ENCODE measurements at places on chromosomes 1 and 21. TPM values are rescaled to one million over a fixed set of nuclear protein-coding genes. Genes with fewer than 3 reads are reported as not detected.

IFI44L gene
- not detected for total RNA-seq

NKAIN1 gene
- 5.1 TPM for total RNA-seq

DNAJC6 gene
- total RNA-seq = 0.93 TPM

GLIS1 gene
- total RNA-seq = not detected

CATSPERE gene
- 0.13 TPM for total RNA-seq

FMO2 gene
- total RNA-seq = not detected

TFF2 gene
- not detected for total RNA-seq

OR6N1 gene
- total RNA-seq = not detected

SPATA46 gene
- total RNA-seq = not detected

MX2 gene
- total RNA-seq = not detected

GBP3 gene
- total RNA-seq = 0.08 TPM

CD247 gene
- 0.77 TPM for total RNA-seq

DTL gene
- total RNA-seq = 36.5 TPM

CFAP74 gene
- total RNA-seq = not detected

POTED gene
- not detected for total RNA-seq

ADCY10 gene
- not detected for total RNA-seq

TCEA3 gene
- not detected for total RNA-seq

GRIK3 gene
- total RNA-seq = not detected

KCNE2 gene
- total RNA-seq = not detected

SPRR2B gene
- total RNA-seq = not detected

MARCKSL1 gene
- total RNA-seq = 82.8 TPM

CASQ2 gene
- 0.42 TPM for total RNA-seq

DCST2 gene
- 0.18 TPM for total RNA-seq

Data from SK-MEL-5 (cell line).